Tongue (tissue), 3 donors: ENCODE measurements at places on chromosomes 3 and 15. TPM values are rescaled to one million over a fixed set of nuclear protein-coding genes. Genes with fewer than 3 reads are reported as not detected.

The ATP10A gene
- total RNA-seq, result 6.5 TPM

DNA sequence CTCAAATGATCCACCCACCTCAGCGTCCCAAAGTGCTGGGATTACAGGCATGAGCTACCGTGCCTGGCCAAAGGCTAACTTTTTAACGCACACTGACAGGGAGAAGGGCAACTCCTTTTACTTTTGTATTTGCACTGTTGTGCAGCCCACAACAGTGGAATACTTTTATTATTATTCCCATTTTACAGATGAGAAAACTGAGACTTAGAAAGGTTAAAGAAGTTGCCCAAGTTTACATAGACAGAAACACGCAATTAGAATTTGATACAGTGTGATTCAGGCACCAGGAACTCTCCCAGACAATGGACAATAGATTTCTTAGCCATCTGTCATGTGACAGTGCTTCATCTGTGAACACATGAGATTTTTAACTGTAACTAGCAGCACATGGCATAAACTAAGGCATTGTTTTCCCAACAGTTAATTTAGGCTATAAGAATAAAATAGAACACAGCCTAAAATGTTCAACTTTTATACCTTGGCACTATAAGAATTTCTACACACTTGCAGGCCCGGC, 18.8 kb downstream of the STAG1 start:
- DNase-seq, result no peak

GRCh38 chr15:85149465-85150129, 167.9 kb downstream of the PDE8A start:
- DNase-seq, result no peak

The RBM15B gene
- total RNA-seq, result 19.0 TPM

The GRAMD1C gene
- 7.3 TPM for total RNA-seq

The FEZF2 gene
- not detected for total RNA-seq

DNA sequence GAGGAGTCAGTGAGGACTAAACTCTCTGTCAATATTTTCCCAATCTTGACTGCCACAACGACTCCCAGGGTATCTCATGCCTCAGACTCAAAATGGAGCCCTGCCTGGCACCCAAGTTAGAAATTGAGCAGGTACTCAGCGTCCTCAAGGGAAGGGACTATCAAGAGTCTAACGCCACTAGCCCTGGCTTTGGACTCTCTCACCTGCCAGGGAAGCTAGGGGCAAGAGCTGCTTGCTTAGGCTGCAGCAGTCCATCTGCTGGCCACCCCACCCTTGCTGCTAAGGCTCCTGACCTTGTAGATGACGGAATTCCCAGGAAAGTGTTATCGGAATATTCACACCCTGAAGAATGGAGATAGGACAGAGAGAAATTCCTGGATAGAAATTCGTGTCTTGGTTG, 33.0 kb downstream of the ZIC4 start:
- no peak for DNase-seq

The CHRNA7 gene
- 2.8 TPM for total RNA-seq
